Activated CD4-positive, alpha-beta T cell treated with anti-CD3 and anti-CD28 coated beads for 4 hours (primary cell): ENCODE measurements at places on chromosomes 4 and X.

- DNase-seq: no peak
These were observed 78.6 kb upstream of the MXRA5 start for GRCh38 chrX:3425031-3425430.

DNA sequence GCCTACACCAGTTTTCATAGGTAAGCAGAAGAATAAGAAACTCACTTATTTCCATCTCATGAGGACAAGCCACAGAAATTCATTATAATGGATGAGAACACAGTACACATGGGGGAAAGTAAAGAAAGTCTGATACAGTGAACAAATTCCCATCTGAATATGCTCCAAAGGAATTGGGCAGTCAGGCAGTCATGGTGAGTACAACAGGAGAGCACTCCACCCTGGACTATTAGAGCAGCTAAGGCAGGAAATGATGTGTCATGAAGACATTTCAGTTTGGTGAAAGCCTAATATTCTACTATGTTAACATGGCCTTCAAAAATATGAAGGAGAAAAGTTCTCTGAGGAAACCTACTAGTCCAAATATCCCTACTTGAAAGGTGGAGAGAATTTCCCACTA lies 92.0 kb upstream of the PRDX4 start:
- DNase-seq: no peak

GRCh38 chr4:33411182-33411581 lies 2691.0 kb downstream of the PCDH7 start:
- no peak for DNase-seq

- DNase-seq: no peak
These were observed 1.8 kb upstream of the MID1 start for GRCh38 chrX:10622197-10622596.

DNA sequence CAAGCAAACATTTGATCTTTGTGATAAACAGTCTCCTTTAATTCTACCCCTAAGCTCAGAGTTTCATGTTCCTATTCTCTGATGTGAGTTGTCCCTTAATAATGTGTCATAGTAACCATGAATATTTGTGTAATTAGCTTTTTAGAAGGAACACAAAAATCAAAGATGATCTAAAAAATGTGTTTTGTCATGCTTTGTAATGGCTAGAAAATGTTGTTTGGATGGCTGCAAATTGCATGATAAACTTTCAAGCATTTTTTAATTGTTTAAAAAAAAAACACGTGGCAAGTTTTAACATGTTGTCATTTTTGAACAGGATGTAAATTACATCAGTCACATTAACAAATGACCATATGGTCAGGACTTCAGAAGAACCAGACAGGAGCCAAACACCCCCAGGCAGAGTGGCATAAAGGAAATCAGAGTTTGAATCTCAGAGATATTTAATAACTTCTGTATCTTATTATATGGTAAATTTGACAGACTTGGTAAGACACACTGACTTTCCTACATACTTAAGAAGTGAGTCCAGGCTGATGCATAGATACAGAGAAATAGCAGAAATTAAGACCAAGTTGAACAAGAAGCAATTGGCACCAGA lies 223.9 kb upstream of the VEGFC start:
- no peak for DNase-seq

DNA sequence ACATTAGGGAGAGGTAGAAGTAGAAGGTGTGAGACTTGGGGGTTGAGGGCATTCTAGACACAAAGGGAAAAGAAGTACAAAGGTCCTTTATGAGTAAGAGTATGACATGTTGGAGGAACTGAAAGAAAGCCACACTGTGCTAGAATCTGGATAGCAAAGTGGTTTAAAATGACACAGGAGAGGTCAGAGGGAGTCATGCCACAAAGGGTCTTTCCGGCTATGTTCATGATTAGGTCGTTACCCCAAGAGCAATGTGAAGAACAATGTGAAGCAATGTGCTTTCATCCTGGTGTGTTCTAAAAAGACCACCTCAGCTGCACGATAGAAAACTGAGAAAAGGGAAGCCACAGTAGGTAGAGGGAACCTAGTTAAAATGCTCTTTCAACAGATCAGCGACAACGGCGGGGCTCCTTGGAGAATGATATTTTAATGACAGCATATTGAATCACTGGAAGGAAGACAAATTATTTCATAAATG lies 29.2 kb downstream of the SMIM14 start:
- DNase-seq: no peak

GRCh38 chr4:95539106-95539505 lies 9.7 kb downstream of the UNC5C start:
- DNase-seq: no peak

- DNase-seq: no peak
These were observed 24.8 kb upstream of the ACSL1 start for GRCh38 chr4:184850431-184851199.

GRCh38 chr4:1477045-1477840 lies 71.0 kb upstream of the NKX1-1 start:
- no peak for DNase-seq

GRCh38 chr4:24055623-24056022 lies 165.8 kb upstream of the PPARGC1A start:
- no peak for DNase-seq

DNA sequence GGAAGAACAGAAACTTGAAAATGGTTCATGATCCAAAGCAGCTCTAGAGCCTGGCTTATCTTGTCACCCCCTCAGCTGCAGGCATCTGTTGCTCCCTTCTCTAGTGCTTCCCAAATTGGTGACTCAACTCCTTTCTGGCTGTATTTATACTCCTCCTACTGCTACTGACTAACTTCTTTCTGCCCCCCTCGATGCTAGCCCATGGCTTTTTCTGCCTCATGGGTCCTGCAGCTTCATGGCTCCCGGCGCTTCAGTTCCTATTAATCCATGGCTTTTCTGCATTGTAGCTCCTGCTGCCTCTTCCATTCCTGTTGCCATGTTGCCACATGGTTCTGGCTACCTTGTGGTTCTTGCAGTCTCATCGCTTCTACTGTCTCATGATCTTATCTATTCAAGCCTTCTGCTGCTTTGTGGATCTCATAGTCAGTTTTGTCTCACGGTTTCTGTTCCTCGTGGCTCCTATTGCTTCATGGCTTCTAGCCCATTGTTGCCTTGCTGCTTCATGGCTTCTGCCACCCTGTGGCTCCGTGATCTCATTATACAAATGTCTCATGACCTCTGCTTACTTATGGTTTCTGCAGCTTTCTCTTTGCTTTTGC lies 48.1 kb downstream of the SMC1A start:
- DNase-seq: no peak

DNA sequence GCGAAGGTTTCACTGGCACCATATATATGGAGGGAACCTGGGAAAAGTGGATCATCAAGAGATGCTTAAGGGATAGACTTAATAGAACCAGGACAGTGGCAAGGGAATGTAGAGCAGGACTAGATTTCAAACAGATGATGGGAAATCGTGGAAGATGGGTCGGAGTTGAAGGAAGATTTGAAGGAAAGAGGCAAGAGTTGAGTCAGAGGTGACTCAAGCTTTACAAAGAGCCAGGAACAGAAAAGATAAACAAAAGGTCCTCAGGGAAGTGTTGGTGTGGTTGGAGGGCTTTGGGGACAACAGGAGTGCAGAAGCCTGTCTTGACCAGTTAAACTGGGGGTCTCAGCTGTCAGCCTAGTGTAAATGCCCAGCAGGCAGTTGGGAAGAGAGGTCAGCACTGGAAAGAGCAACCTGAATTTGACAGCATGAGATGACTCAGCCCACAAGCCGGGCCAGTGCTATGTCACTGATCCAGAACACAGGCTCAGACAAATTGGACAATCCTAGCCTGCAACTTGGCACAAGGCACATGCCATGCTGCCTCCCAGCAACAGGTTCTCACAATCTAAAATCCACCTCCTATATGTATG lies 230.5 kb downstream of the IDS start:
- DNase-seq: no peak

- DNase-seq: no peak
These were observed 43.8 kb downstream of the NHSL2 start for GRCh38 chrX:71954458-71954857.

- DNase-seq: no peak
These were observed 30.3 kb downstream of the ARL9 start for GRCh38 chr4:56535915-56536314.

GRCh38 chr4:152374606-152375285 lies 161.1 kb downstream of the FBXW7 start:
- DNase-seq: no peak

DNA sequence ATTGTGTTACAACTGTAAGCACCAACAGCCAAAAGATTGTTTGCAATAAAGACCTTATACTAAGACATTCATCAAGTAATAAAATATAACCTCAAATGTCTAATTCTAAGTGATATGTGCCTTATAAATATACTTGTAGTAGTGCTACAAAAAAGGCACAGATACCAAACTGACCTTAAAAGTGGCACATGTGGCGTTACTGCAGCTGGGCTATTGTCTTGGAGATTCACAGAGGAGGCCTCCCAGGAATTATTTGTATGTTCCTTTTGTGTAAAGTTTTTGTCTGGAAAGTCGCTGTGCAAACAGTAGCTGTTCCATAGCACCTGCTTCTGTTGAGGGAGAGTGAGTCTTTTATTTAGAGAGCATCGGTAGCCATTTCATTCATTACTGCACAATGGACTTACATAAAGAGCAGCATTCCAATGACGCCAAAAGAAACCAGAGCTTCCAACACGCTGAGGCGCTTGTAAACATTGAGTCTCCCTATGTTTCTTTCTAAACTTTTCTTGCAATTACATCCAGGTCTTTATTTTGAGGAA lies 143.7 kb downstream of the RPA4 start:
- no peak for DNase-seq

GRCh38 chr4:28481565-28481964 lies 1620.9 kb downstream of the STIM2 start:
- DNase-seq: no peak

DNA sequence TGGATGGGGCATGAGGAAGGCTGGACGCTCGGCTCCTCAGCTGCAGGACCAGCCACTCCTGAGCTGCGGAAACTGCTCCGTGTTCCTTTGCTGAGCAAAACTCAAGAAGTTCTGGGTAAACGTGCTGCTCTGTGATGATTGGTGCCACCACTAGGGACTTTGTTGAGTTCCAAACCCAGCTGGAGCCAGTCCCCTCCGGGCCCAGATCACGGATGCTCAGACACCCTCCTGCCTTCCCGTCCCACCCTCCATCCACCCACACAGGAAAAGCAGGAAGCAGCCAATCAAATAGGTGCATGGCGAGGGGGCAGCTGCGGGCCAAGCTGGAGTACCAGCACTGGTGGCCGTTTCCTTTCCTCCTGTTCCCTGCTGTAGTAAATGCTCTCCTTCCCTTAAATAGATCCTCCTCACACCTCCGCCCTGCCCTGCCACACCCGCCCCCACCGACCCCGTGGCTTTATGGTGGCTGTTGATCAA lies 68.0 kb downstream of the ADRA2C start:
- DNase-seq: no peak

GRCh38 chr4:70577220-70577927 lies 14.7 kb upstream of the AMBN start:
- no peak for DNase-seq

- no peak for DNase-seq
These were observed 4.4 kb downstream of the MTMR1 start for GRCh38 chrX:150697641-150698040.

- DNase-seq: no peak
These were observed 71.4 kb upstream of the PSAPL1 start for GRCh38 chr4:7506119-7506518.

GRCh38 chrX:39492497-39493162 lies 605.1 kb downstream of the BCOR start:
- DNase-seq: no peak

DNA sequence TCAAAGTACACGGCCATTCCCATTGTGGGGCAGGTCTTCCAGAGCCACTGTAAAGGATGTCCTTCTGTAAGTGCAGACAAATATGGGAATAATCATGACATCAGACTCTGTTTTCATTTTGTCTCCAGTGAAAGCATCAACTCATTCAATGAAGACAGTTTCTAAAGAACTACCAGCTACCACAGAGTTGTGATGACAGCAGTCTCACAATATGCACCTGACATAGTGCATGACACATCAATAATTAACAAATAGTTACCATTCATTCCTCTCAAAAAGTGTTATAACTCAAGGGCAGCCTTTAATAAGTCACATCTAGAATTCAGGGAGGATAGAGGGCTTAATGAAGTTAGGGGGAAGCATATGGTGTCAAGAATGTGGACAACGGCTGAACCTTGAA lies 20.2 kb downstream of the MTTP start:
- no peak for DNase-seq

GRCh38 chr4:15344041-15344440 lies 83.8 kb upstream of the C1QTNF7 start:
- no peak for DNase-seq

DNA sequence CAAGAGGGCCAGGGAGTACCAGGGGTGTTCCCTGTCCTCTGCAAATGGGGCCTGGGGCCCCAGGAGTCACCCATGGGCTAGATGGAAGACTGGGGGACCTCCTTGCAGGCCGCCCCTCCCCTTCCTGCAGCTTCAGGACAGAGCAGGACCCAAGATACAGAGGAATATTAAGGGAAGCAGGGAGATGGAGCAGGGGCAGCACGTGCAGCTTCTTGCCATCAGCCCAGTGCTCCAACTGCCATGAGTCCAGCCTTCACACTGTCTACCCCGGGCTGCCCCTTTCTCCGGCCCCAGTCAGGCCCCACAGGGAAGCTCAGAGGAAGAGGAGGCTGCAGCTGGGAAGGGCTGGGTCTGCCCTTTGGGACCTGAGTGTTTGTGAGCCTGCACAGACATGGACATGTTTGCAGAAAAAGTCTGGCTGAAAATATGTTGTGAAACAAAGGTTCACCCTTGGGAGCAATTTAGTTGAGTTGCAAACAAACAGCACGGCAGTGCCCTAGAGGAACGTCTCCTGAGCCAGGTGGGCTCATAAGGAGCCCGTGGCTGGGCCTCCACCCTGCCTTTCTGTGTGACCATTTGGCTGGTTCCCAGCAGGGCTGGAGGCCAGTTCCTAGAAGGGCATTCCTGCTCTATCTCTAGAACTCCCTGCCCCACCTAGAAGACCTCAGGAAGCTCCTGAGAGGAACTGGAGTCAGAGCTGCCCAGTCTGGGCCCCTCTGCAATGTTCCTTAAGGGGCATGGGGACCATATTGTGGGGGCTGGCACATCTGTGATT lies 8.9 kb downstream of the FATE1 start:
- no peak for DNase-seq

- no peak for DNase-seq
These were observed 145.6 kb downstream of the INPP4B start for GRCh38 chr4:142700531-142700930.

DNA sequence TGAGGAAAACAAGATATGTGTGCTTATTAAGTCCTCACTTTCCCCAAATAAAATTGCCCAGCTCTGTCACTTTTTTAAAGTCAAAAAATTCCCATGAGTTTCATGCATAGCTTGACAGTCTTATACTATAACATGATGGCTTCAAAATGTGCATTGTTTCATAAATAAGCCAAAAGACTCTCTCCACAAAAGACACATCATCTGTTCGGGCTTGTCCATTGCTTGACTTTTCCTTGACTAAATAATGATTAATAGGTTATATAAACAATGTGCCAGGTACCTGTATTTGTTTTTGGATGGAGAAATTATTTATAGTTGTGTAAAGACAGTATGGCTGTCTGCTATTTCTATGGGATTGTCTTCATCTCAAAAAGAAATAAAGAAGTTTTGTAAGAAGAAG lies 329.2 kb upstream of the KLF3 start:
- DNase-seq: no peak
